ENCODE measurements at places on chromosomes 12 and 14. TPM values are rescaled to one million over a fixed set of nuclear protein-coding genes. Genes with fewer than 3 reads are reported as not detected.
A peak's percentile ranks its signal among the peaks of the same experiment; 100 is the strongest.

DNA sequence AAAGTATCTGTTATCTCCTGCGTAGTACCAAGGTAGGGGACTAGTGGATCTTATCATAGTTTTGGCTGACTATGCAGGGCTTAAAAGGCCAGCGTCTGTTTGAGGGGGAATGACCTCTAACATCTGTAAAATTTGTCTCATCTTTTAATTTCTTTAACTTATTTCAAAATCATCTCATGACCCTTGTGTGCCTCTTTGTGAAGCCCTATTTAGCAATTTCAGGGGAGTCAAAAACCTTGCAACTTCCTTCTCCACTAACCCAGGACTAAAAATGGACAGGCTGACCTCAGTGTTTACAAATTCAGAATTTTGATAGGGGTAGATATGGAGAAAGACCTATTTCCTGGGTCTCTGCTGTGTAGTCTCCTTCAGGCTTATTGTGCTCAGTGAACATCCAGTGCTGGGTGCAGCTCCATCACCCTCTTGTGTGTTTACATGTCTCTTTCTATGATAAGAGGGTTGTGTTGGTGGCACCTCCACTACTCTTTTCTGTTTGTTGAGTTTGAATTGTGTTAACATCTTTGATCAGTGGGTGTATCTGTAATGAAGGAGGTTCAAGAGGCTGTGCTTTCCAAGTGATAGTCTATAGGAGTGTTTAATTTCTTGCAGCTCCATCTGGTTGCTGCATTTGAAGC is 14.3 kb downstream of the NECAP1 start:
- H3K4me3 ChIP-seq, result no peak overlapping the region
- peak overlapping the region; percentile 73 for H3K27ac ChIP-seq
- H3K36me3 ChIP-seq, result no peaks in the 10 kb centered on the region
- no peaks in the 10 kb centered on the region for H3K27me3 ChIP-seq
- H3K4me1 ChIP-seq, result no peaks in the 10 kb centered on the region

The PPM1H gene
- 9.6 TPM for total RNA-seq

DNA sequence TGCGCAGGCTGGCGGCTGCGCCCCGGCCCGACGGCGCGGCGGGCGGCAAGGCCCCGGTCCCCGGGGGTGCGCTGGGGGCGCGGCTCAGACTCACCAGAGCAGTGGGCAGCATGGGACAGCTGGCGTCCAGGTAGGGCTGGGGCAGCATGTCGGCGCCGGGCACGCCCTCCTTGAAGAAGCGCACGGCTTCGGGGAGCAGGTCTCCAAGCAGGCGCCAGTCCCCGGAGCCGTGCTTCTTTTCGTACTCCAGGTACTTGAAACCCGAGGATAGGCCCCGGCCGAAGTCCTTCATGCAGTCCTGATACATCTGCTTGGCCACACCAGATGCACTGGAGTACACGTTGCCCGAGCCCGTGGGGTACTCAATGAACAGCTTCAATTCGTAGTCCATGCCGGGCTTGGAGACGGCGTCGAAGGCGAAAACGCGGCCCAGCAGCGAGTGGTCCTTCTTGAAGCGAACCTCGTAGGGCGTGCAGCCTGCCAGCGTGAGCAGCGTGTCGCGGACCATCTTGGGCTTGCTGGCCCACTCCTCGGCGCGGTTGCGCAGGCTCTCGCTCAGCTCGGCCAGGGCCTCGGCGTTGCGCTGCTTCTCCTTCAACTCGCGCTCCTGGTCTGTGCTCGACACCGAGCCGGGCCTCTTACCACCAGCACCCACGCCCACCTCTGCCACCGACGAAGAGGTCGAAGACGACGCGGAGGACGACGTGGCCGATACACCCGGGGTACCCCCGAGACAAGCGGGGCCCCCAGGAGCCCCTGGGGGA is 2.2 kb downstream of the IRF2BPL start:
- H3K4me3 ChIP-seq, result peak overlapping the region; percentile 94
- no peaks in the 10 kb centered on the region for H3K36me3 ChIP-seq
- DNase-seq, result no peak
- H3K27me3 ChIP-seq, result no peaks in the 10 kb centered on the region

- H3K4me3 ChIP-seq, result peak within 1 kb of the TSS; percentile 57
- H3K4me1 ChIP-seq, result peaks cover 96% of the 10 kb centered on the region
- H3K27ac ChIP-seq, result peak within 1 kb of the TSS; percentile 94
These were observed at the start of gene SELPLG for GRCh38 chr12:108633534-108634248. Gene SELPLG (minus strand): TSS chr12:108633894. CDS start chr12:108624307, 9,587 bp downstream.

DNA sequence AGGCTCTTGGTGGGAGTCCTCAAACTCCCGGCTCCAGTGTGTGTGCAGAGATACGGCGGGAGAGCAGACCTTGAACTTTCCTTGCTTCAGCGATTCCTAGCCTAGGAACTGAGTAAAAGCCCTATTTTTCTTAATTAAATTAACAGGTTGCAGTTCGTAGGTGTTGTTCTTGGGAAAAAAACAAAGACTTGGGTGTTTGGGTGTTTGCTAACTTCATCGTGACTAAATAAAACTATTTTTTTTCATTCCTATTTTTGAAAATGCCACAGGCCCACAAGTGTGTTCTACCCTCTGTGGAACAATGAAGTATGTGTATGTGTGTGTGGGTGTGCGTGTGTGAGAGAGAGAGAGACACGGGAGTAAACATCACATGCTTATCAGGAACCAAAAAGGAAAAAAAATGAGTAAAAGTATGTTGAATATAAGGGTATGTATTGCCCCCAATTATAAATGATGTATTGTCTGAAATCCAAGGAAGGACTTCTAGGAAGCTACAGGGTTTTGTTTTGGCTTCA is 651 bp downstream of the TMEM117 start:
- H3K36me3 ChIP-seq, result no peaks in the 10 kb centered on the region
- H3K27me3 ChIP-seq, result peaks cover 28% of the 10 kb centered on the region
- DNase-seq, result no peak
- peak overlapping the region; percentile 90 for H3K27ac ChIP-seq
- H3K4me3 ChIP-seq, result peak overlapping the region; percentile 64

- H3K36me3 ChIP-seq, result no peaks in the 10 kb centered on the region
- no peaks in the 10 kb centered on the region for H3K27me3 ChIP-seq
- no peak for DNase-seq
- no peak overlapping the region for H3K27ac ChIP-seq
- H3K4me1 ChIP-seq, result peaks cover 22% of the 10 kb centered on the region
These were observed 56.4 kb downstream of the GOLGA5 start for GRCh38 chr14:92850492-92850891.

GRCh38 chr12:52681526-52682380 is 1.5 kb upstream of the KRT1 start:
- no peak overlapping the region for H3K4me3 ChIP-seq
- H3K27me3 ChIP-seq, result peaks cover 42% of the 10 kb centered on the region
- H3K4me1 ChIP-seq, result no peaks in the 10 kb centered on the region
- H3K27ac ChIP-seq, result no peak overlapping the region
- no peak for DNase-seq

The ENDOU gene
- total RNA-seq, result not detected
